ENCODE measurements at places on chromosomes 7 and 10.
A peak's percentile ranks its signal among the peaks of the same experiment; 100 is the strongest.

GRCh38 chr10:75140246-75140645 is 28.8 kb downstream of the SAMD8 start:
- no peak for DNase-seq

GRCh38 chr10:32413513-32413912 is 32.4 kb upstream of the CCDC7 start:
- DNase-seq, result peak; percentile 84

- no peak for DNase-seq
Measured at GRCh38 chr10:42593284-42593683, 45.1 kb downstream of the ZNF33B start.

DNA sequence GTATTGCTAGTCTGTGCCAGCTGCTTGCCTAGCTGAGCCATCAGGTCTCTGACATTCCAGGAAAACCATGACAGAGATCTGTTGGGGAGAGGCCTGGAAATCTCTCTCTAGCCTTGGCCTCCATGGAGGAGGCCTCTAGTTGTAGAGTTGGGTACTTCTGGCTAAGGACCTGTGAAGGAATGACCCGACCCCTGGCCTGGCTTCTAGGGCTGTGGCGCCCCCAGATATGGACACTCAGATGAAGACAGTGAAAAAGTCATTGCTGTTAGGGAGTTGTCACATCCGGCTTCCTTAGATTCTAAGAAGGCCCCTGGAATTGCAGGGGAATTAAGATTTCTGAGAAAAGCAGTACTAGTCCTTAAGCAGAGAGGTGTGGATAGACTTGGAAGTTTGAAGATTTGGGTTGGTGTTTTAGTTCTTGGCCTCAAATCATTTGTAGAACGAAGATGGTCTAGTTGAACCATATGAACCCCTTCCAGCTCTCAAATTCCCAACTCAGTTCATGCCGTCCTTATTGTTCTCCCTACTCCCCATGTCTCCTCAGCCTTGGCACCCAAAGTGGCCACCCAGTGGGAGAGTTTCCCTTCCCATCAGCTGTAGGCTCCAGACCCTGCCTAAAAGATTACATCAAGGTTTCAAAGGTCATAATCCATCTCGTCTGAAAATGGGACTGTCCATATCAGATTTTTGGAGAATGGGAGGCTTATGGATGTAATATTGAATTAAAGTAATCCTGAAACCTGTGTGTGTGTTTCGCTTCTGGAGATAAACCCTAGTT is 7.0 kb downstream of the HHEX start:
- DNase-seq, result no peak

DNA sequence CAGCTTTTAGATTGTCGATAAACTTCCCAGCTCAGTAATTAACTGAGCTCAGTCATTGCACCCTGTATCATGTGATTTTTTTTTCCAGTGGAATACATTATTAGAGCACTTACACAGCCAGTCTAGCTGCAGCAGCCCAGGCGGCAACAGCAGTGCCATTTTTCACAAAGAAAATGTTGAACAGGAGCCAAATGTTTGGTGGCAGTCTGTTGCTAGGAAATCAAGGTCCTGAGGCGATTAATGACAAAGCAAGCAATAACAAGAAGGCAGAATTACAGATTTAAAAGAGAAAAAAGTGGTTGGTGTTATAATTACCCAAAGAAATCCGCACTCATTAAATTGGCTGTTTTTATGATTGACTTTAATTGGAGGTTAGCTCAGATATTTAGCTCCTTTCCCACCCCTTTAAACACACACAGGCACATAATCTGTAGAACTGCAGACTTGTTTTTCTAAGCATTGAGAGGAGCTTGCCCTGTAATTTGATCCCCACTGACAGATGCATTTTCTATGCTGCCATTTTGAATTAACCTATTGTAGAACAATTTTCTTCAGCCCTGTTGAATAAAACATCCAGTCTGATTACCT is 267.4 kb downstream of the ADK start:
- peak; percentile 40 for DNase-seq

DNA sequence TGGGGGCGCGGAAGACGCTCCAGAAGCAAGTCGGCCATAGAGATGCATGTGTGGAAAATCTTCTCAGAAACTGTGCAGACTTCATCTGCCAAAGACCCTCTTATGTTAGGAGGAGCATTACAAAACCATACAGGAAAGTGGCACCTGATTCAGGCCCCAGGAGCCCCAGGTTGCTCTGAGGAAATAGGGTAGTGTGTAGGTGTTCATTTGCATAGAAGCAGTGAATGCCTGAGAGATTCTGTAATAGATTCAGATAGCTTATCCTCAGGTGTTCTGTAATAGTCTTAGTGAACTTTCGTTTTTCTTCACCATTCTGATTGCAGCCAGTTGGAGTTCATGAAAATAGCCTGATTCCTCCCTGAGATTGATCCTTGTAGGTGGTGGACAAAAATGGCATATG is 106.4 kb upstream of the GJD4 start:
- DNase-seq, result no peak

GRCh38 chr7:147196481-147196880 is 1079.9 kb downstream of the CNTNAP2 start:
- DNase-seq, result no peak

- DNase-seq, result peak; percentile 36
Measured at GRCh38 chr7:35334506-35334905, 80.6 kb upstream of the TBX20 start.

GRCh38 chr10:124171561-124171960 is 78.2 kb upstream of the CHST15 start:
- no peak for DNase-seq

DNA sequence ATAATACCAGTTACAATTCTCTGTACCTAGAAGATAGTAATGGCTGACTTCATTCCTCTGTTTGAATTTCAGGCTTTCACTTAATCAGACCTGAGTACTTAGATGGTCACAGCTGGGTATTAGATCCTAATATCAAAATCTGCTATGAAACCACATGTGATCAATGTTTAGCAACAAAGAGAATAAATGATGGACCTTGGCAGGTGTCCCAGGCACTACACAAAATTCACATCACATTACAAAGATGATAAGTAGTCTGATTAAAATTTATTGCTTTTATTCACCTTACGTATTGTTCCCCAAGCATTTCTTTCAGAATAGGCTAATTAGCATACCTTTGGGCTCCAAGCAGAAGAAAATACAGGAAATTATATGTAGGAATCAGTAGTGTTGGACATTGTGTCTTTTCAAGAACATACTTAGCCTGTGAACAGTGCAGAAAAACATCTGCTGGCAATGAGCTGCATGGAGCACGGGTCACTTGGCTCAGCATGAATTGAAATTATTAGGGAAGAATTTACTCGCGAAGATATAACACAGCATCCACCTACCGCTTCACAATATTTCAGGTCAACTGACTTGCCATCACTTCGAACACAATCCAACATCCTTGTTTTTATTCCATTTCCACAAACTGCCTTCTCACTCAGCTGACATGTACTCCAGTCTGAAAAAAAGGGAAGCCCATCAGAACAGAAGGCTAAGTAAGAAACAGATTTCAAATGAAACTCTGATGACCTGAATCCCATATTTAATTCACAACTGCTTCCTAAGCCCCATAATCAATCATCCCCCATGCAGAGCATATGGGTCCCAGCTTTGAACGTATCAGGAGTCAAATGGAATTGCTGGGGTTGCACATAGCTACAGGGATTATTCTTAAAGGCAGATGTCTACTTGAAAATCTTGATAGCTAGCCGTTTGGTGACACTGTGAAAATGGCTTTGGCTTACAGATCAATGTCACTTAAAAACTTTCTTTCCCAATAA is 421.0 kb downstream of the THSD7A start:
- DNase-seq, result no peak

- no peak for DNase-seq
Measured at GRCh38 chr10:11142777-11143176, 125.1 kb downstream of the CELF2 start.

DNA sequence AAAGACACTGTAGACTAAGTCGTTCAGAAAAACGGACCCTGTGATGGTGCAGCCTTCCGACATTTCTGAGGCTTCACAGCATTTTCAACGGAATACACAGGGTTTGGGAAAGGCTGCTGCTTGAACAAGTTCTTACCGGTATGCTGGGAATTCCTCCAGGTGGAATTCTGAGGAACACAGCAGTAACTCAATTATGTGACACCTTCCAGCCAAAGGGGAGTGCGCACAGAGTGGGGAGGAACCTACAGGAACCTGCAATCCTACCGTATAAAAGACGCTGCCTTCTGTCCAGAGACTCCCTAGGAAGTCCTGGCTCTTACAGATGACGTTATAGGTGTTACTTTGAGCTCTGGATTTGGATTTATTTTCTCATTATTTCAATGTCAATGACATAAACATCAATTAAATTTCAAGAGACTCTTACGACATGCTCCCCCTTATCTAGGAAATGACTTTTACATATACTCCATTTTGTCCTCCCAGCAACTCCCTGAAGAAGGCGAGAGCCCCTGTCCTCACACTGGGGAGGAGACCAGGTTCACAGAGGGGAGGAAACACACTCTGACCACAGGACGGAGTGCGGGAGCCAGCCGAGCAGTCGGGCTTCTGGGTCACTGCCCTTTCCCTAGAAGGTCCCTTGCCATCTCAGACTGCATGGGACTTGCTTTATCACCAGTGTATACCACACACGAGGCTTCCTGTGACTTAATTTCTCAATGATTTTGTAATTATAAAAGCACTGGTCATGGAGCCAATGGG is 27.9 kb downstream of the VIPR2 start:
- DNase-seq, result no peak

GRCh38 chr10:133186416-133187090 is 26.5 kb downstream of the KNDC1 start:
- no peak for DNase-seq

DNA sequence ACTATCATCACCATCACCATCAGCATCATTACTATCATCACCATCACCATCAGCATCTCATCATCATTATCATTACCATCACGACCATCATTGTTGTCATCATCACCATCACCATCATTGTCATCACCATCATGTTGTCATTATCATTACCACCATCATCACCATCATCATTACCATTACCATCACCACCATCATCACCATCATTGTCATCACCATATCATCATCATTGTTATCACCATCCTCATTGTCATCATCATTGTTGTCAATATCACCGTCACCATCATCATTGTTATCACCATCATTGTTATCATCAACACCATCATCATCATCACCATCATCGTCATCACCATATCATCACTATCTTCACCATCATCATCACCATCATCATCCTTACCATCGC is 124.3 kb downstream of the PTPRN2 start:
- DNase-seq, result no peak

DNA sequence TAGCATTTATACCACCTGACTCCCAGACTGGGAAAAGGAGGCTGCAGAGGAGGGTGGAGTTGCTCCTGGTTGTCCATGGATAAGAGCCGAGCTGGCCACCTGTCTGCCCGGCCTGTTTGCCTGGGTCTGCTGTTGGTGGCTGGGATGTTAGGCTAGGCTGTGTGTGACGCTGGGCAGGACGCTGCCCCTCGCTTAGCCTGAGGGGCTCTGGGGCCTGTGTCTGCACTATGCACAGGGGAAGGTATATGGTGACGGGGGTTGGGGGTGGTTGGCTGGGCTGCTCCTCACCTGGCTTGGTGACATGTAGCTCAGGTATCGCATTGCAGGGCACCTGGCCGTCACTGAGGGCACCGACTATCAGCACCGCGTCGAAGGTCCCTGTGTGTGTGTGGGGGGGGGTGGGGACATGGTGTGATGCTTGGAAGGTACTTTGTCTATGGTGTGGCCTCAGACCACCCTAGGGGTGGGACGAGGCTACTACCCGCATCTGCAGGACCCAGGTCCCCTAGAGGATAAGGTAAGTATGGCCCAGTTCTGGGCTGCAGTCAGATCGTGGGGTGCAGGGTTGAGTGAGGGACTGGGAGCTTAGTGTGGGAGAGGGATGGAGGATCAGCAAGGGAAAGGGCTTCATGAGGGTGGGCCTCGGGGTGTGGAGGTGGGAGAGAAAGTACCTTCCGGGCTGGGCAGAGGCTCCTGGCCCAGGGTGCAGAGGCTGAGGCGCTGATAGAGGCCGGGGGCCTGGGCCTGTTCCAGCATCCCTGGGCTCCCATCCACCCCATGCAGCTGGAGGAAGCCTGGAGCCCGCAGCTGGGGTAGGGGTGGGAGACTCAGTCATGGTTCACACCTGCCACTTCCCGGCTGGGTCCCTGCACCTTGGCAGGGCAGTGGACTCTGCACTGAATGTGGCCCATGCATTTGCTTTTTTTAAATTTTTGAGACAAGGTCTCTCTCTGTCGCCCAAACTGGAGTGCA is 2.3 kb downstream of the METTL27 start:
- no peak for DNase-seq

DNA sequence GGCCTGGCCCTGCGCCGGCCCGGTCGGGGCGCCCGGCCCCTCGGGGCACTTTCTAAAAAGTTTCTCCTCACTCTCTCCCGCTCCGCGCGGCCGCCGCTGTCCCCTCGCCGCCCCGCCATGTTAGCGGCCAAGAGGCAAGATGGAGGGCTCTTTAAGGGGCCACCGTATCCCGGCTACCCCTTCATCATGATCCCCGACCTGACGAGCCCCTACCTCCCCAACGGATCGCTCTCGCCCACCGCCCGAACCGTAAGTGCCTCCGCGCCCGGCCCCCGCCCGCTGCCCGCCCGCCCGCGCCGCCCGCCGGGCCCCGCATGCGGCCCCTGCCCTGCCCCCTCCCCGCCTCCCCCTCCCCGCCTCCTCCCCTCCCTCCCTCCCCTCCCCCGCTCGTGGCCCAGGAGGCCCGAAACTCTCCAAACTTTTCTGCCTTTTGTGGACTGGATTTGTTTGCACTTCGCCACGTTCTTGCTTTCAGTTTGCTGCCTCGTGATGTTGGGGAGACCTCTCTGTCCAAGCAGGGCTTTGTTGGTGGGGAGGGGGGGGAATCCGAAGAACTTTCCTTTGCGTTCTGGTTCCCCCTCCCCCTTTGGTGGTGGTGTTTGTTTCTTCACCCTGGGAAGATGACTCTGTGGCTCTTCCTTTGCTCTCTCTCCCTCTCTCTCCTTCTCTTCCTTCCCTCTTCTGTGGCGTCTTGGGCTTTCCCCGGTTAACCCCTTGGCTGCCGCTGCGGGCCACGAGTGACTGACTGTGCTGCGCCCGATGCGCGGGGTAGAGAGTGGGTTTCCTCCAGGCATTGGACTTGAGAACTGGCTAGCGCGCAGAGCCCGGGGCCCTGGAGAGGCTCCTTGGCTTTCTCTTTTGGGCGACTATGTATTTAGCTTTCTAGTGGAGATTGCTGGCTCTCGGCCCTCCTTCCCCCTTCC is 1.6 kb downstream of the TCF7L2 start:
- DNase-seq, result peak; percentile 81

GRCh38 chr10:69646185-69647060 is 16.4 kb downstream of the FAM241B start:
- no peak for DNase-seq

DNA sequence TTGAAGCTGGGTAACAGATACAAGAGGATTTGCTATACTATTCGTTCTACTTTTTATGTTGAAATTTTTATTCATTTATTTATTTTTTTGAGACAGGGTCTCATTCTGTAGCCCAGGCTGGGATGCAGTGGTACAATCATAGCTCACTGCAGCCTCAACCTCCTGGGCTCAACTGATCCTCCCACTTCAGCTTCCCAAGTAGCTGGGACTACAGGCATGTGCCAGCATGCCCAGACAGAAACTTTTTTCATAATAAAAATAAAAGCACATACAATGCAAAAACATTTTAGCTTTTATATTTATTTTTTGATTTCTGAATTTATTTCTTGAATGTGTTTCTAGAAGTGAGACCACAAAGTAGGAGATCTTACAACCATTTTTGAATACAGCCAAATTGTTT is 71.2 kb downstream of the FANK1 start:
- DNase-seq, result no peak

Data from LHCN-M2 (cell line).